ENCODE measurements at places on chromosomes 5 and 9.

- DNase-seq, result no peak
Observed at GRCh38 chr5:59582746-59583145, 310.8 kb downstream of the PDE4D start.

GRCh38 chr5:174317256-174317894 lies 271.9 kb downstream of the NSG2 start:
- peak; percentile 40 for DNase-seq

- no peak for DNase-seq
Observed at GRCh38 chr5:154498591-154498990, 20.6 kb upstream of the HAND1 start.

- DNase-seq, result no peak
Observed at GRCh38 chr5:128535251-128535650, 2.8 kb downstream of the FBN2 start.

- DNase-seq, result no peak
Observed at GRCh38 chr9:125515983-125516940, 190.7 kb downstream of the MAPKAP1 start.

Data from D721Med (cell line).